Stimulated activated CD4-positive, alpha-beta T cell treated with anti-CD3 and anti-CD28 coated beads, TNF-alpha, amount 100 ng/mL, for 48 hours (primary cell): ENCODE measurements at places on chromosomes 4 and X.
A peak's percentile ranks its signal among the peaks of the same experiment; 100 is the strongest.

DNA sequence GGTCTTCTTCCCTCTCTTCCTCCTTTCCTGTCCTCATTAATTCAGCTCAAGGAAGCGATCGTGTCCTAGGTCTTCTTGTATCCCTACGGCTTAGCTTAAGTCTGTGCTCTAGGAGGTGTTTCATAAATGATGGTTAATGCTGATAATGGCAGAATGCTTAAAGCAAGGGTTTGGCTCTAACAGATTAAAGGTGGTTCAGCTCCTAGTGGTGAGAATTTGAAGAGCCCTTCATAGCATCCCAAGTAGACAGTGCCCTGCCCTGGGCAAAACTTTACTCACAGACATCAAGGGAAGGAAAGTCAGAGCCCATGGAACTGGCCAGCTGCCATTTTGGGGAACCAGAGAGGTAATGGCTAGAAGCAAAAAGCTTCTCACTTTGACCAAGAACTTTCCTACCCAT lies 47.0 kb upstream of the PGRMC1 start:
- no peak for DNase-seq

DNA sequence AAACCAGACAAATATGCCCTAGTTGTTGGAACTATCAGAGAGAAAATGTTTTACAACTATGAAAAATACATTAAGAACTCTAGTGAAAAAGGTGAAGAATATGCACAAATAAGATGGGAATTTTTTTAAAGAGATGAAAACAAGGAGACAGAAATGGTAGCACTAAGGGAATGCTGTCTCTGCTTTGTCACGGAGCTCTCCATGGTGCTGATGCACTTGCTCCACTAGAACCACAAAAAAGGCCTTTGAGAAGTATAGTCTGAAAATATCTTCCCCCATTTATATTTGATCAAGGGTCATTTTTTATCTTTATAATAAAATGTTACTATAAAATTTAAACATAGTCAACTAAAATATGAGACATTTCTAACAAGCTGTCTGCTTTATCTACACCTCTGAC lies 1655.5 kb upstream of the AGA start:
- DNase-seq: no peak

DNA sequence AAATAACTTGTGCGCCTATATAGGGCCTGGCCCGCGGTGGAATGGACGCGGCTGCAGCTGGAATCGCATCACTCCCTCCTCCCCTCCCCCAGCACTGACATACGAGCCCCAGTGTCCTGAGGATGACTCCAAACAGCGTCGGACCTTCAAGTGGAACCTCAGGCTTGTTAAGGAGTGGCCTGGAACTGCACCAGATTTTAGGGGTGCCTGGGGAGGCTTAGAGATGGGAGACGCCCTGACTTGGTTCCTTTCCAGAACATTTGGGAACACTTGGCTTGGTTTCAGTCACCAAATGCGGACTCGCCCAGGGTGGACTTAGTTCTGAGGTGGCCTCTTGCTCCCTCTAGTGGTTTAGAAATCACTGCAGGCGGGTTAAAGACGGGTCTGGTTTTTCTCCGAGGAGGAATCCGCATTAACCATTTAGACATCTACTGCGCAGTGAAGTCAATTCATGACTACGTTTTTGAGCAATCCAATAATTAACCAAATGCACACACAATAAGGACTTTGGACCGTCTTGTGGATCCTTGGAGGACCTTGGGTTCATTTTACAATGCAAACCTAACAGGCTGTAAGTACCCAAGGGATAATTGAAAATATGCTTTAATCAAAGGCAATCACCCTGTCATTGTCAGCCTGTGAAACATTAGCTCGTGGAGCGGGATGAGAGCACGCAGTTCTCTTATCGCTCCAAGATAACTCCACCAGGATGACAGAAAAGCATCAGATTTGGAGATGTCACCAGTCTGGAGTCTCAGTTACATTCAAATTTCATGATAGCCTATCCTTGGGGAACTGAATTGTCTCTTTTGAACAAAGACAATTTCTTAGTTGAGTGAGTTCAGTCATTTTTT lies 11.2 kb upstream of the PDGFRA start:
- DNase-seq: peak; percentile 25

DNA sequence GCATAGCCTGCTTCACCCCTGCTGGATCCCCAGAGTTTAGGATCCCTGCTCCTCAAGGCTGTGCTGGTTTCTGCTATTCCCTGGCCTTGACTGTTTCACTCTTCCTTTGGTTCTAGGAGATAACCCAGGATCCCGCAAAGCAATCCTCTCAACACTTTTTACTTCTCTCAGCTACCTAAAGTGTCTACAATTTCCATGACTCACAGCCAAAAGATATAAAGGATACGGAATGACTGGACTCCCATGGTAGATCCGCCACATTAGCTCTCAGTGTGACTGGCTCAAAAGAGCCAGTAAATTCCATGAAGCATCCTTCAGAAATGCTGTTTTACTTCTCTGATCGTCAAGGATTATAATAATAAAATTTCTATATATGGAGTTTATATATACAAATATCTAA lies 66.3 kb upstream of the TMEM164 start:
- no peak for DNase-seq

DNA sequence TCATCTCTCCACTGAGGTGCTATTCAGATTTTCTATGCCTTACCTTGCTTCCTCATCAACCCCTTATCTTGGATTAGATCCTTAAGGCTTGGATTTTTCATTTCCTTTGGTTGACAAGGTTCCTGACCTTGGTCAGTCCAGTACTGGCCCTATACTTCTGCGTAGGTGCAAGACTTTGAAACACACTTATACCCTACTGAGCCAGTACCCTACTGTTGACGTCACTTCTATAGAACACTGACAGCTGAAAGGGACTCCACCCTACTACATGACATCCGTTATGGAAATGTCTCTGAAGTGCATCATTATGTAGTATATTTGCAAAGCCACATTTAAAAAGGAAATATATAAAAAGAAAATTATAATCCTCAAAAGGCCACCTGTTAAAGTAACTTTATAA lies 12.0 kb upstream of the PLS3 start:
- no peak for DNase-seq

DNA sequence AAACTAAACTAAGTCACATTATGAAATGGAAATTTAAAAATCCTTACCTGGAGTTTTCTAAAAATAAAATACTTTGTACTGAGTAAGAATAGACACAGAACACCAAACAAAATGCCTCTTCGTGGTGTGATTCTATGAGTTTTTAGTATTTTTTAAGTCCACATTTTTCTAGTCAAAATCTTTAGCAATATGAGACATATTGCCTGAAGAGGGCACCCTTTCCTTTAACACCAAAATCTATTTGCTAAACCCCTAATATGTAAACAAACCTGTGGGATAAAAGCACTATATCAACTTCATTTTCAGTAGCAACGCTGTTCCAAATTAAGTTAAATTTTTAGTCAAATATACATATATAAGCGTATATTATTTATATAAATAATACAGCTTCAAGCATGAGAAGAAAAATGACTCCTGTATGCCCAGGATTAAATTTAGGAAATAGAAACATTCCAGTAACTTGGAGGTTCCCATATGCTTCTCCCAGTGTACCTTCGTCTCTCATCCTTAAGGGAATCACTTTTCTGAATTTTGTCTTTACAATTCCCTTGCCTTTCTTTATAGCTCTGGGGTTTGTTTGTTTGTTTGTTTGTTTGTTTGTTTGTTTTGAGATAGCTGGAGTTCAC lies 23.0 kb upstream of the PGM2 start:
- DNase-seq: no peak

GRCh38 chr4:102553982-102554381 lies 52.8 kb downstream of the NFKB1 start:
- no peak for DNase-seq

GRCh38 chr4:6647582-6648230 lies 7.2 kb downstream of the MRFAP1 start:
- no peak for DNase-seq

GRCh38 chrX:51860679-51861078 lies 32.7 kb upstream of the MAGED1 start:
- no peak for DNase-seq

DNA sequence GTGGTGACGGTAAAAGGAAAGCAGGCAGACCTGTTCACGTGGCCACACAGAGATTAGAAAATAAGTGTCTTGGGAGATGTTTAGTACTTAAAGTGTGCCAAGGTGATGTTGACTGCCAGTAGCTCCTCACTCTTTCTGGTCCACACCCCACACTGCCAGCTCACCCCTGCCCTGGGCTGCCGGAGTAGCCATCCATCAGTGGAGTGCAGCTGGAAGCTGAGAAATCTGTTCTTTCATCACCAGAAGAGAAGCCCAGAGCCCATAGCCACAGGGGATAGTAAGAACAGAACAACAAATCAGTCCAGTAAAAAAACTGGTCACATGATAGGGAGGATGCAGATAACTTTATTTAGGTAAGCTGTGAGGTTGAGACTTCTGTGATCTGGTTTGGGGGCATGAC lies 64.1 kb downstream of the WWC2 start:
- no peak for DNase-seq

- DNase-seq: no peak
These were observed 14.4 kb upstream of the PGRMC2 start for GRCh38 chr4:128301979-128302378.

- no peak for DNase-seq
These were observed 87.6 kb upstream of the EXOC1L start for GRCh38 chr4:55731959-55732358.

DNA sequence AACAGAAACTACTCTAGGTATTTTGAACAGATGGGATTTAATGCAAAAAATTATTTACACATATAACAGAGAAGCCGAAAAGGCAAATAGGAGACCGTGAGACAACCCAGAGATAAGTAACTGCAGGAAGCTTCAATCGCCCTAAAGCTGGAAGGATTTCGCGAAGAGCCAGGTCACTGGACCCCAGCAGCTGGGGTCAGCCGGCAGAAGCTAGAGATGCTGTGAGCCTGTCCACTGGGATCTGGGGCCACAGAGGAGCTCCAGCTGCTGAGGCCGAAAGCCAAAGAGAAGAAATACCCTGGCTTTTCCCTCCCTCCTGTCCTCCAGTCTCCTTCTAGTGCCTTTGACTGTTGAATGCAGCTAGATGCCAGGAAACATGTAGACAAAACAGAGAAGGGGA lies 192.8 kb upstream of the BCOR start:
- DNase-seq: no peak

- no peak for DNase-seq
These were observed 4.5 kb downstream of the CASP3 start for GRCh38 chr4:184644553-184645307.

DNA sequence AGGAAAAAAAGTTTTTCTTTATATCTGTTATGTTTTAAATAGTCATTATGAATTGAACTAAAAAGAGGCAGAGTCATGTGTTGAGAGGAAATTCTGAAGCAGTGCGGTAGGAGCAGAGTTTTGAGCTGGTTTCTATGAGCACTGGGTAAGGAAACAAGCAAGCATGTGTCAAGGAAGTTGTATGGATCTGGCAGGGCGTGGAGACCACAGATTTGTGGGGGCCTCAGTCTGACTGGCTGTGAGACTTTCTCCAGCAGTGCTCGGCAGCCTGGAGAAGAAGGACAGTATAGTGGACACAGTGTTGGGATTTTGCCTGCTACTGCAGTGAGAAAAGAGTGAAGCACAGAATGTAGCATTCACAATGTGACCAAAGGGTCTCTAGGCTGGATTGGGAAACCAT lies 399.1 kb downstream of the INPP4B start:
- no peak for DNase-seq

DNA sequence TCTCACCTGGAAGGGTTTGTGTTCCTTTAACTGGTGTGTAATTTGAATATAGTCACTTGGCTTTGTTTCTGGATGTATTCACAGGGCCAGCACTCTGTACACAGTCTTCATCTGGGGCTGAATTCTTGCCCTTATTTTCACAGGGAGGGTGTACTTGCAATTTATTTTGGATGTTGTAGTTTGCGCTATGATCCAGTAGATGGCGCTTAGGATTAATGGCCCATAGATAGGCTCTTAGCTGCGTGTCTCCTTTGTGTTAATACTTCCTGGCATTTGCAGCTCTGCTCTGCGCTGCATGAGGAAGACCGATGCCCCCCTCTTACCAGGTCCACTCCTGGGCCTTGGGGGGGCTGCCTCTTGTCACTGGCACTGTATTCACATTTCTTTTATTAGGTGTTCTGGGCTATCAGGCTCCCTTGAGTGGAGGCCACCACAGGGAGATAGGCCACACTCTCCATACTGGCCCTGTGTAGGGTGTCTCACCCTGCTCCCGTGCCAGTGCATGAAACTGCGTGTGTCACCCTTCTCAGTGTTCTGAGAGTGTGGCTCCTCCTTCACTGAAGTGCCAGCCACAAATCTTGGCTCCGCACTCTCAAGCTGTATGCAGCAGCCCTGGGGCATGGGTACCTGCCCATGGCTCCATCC lies 562.2 kb downstream of the ZIC3 start:
- DNase-seq: no peak

DNA sequence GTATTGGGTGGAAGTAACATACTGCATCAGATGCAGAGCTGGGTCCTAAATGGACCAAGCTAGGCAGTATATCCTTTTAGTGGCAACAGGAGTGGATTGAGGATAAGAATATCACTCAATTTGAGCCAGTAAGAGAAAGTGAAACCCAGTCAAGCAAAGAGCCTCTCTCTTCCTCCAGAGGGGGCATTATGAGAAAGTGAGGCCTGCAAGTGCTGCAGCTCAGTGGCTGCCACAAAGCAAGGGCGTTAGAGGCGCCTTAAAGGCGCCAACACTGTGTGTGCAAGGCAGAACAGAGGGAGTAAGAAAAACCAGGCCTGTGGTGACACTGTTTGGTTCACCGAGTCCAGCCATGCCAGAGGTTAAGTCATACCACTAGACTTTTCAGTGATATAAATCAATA lies 17.5 kb downstream of the STX18 start:
- peak; percentile 11 for DNase-seq

DNA sequence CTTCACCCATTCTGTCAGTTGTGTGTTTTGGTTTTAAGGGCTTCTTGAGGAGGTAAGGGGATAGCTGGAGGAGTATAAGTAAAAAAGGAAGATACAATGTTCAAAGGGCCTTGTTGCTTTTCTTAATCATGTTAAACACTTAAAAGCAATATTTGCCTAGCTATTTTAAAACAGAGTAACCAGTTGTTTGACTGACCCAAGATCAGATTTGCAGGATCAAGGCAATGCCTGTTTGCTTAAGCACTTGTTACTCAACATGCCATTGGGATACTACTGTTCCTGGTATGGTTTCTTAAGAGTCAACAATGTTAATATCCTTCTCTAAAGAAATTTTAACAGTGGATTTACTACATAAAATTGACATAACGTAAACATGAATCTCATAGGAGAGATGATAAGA lies 2.6 kb downstream of the DCLK2 start:
- DNase-seq: no peak

- no peak for DNase-seq
These were observed 466.6 kb downstream of the INPP4B start for GRCh38 chr4:142379277-142380051.

GRCh38 chr4:19944251-19944650 lies 307.5 kb upstream of the SLIT2 start:
- no peak for DNase-seq

DNA sequence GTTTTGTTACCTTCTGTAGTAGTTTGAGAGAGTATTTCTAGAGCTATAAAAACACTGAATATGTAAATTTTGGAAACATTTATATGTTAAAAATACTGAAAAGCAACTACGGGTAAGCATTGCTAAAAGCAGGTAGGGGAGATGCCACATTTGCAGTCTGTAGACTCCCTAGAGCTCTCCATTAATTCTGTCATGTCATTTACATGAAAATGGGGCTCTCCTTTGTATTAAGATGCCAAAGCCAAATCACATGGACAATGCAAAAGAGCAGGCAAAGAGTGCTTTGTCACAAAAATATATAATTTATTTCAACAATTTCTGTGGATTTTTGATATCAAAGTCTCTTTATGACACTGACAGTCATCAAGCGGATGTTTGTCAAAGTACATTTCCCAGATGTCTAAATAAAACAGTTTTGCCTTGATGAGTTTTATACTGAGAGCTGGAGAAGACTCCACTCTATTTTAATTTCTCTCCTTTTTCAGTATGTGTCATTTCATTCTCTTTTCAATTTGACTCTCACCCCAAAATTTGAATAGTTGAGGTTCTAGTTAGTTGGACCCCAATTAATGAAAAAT lies 51.8 kb downstream of the LDB2 start:
- DNase-seq: no peak
